CD4-positive, alpha-beta T cell treated with Interleukin-15 for 4 hours (primary cell): ENCODE measurements at places on chromosomes 16 and 17.

- no peak for DNase-seq
Observed at GRCh38 chr17:47982645-47983390, 11.9 kb downstream of the CDK5RAP3 start.

- no peak for DNase-seq
Observed at GRCh38 chr16:56389554-56389953, 35.8 kb downstream of the AMFR start.

DNA sequence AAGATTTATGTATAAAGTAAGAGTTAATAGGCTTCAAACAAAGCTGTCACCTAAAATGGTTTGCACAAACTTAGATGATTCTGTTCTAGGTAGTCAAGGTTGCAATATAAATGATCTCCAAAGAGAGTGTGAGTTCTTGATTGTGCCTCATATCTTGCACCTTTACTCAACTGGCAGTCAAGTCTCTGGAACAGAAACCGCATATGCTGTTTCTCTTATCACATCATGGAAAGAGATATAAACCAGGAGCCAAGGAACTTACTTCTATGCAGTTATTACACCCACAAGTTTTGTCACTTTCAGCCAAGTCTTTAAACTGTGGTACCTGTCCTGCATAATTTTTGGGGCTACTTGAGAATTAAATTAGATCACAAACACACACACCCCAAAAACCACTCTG is 5.2 kb downstream of the SSH2 start:
- DNase-seq, result no peak

- DNase-seq, result no peak
Observed at GRCh38 chr17:13393841-13394710, 207.7 kb downstream of the HS3ST3A1 start.

DNA sequence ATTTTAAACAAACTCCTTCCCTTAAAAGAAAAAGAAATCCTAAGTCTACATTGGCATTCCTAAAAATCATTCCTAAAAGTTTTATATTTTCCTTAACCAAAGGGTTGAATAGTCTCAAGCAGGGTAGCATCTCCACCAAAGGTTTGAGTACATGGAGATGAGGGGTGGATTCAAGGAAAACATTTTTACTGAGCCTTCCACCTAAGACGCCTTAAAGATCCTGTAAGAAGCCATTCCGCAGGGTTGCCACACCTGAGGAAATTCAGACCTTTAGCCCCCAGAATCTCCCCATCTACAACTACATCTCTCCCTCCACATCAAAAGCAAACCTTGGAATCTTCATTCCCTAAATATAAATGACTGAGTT is 7.7 kb upstream of the AKTIP start:
- DNase-seq, result no peak

DNA sequence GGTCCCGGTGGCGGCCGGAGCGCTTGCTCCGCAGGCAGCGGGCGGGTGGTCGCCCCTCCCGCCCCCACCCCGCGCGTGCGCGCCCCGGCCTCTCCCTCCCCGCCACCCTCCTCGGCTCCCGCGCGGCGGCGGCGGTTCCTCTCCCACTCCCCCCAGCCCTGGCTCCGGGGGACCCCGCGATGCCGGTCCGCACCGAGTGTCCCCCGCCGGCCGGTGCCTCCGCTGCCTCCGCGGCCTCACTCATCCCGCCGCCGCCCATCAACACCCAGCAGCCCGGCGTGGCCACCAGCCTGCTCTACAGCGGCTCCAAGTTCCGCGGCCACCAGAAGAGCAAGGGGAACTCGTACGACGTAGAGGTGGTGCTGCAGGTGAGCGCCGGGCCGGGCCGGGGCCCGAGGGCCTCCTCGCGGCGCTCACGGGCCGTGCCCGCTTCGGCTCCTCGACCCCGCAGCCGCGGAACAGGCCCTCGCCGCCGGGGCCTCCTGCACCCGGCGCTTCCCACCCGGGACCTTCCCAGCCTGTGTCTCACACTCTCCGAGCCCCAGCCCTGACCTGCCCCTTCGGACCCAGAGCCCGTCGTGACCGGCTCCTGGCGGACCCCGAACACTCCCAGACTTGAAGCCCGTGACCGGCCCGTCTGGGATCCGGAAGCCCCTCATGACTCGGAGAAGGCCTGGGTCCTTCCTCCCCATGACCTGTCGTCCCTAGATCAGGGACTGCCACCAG is 490 bp downstream of the GID4 start:
- no peak for DNase-seq
